T-helper 2 cell (primary cell): ENCODE measurements at places on chromosomes 6 and 20.

GRCh38 chr6:36042618-36043260 is 15.1 kb downstream of the MAPK14 start:
- DNase-seq, result no peak

DNA sequence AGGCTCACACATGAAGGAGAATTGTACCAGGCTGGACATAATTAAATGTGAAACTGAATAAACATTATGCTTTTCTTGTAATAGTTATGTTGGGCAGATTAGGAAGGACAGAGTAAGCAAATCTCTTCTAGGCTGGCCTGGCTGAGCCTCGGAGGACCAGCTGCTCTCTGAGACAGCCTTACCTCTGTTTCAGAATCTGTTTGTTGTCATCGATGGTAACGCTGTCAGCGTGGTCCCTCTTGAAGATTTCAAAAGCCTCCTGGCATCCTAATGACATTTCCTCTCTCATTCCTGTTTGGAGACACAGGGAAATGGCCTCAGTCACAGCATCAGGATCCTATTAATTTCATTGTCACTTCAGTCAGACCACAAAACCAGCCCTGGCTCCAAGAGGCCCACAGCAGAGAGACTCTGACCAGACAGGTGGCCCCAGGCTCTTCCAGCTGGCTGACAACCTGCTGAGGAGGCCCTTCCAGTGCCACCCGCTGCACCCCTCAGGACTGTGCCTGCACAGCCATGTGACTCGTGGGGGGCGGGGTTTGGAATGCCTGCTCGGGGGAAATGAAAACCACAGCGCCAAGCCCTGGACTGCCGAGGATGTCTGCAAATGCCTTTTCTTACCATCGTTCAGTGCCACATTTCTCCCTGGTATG is 108.5 kb upstream of the KCNK16 start:
- DNase-seq, result no peak

DNA sequence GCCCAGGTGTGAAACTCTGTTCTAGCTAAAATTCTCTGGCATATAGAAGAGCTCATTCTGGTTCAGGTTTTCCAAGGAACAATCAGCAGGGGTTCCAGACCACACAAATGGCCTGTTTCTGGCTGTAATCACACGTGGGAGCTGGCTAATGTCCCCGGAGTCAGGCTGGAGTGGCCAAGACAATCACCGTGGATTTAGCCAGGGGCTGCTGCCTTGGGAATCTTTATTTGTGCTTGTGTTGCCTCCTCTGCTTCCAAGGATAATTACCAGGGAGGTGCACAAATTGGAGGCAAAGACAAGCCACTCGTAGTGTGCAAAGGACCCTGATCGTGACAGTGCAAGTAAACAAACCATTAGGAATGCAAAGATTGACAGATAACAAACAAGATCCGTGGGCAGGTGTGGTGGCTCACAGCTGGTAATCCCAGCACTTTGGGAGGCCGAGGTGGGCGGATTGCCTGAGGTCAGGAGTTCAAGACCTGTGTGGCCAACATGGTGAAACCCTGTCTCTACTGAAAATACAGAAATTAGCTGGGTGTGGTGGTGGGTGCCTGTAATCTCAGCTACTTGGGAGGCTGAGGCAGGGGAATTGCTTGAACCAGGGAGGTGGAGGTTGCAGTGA is 77.3 kb downstream of the KCNB1 start:
- DNase-seq, result no peak

DNA sequence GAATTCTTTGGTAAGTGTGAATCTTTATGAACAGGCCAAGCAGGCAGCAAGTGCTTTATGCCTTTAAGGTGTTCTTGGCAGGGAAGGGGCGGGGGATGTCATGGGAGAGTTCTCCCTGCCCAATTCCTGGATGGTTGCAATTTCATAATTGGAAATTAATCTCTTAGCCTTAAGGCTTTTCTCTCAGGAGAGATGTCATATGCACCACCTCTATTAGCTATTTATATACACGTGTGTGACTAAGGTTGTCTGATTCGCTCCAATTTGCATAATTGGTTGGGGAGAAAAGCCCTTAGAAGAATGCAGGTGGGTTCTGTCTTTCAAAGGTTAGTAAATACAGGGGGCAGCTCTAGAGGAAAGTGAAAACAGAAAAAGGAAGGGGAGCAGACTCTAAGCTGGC is 5.2 kb upstream of the ENPP5 start:
- no peak for DNase-seq

- no peak for DNase-seq
These were observed 2.1 kb downstream of the SOBP start for GRCh38 chr6:107491760-107492660.

GRCh38 chr6:144896871-144897270 is 611.7 kb downstream of the UTRN start:
- DNase-seq, result no peak
